ENCODE measurements at places on chromosomes 6 and 20.

- no peak for DNase-seq
Measured at GRCh38 chr20:4170621-4171537, 155.5 kb upstream of the RNF24 start.

- DNase-seq = no peak
Measured at GRCh38 chr6:8329562-8329961, 105.8 kb downstream of the SLC35B3 start.

GRCh38 chr6:9520417-9521151 is 894.3 kb downstream of the TFAP2A start:
- peak; percentile 59 for DNase-seq

DNA sequence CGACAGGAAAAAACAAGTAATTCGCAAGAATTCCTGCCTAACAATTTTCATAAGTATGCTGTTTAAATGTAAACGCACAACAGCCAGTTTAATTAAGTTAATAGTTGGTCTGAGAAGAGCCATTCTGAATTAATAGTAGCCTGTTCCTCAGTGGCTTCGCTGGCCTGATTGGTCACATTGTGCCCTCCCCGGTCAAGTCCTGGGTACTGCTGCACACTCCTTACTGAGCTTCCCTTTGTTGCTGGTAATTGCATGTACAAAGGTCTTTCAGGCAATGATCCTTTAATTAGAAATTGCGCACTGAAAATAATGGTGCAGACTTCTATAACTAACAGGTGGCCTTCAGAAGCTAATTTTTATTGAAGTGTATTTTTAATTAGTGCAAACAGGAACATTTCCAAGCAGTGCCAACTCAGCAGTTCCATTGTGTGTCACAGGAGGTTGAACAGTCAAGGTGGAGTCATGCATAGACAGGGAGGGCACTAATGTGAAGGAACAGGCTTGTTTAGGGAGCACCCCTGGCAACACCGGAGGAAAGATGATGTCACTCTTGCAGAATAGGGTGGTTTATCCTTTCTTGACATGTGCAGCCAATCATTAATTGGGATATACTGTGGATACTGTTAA is 92.6 kb upstream of the SLC22A23 start:
- no peak for DNase-seq

- DNase-seq = no peak
Measured at GRCh38 chr6:107729098-107729497, 95.0 kb downstream of the SCML4 start.

- DNase-seq = peak; percentile 80
Measured at GRCh38 chr6:105374010-105374420, 28.9 kb downstream of the PREP start.

DNA sequence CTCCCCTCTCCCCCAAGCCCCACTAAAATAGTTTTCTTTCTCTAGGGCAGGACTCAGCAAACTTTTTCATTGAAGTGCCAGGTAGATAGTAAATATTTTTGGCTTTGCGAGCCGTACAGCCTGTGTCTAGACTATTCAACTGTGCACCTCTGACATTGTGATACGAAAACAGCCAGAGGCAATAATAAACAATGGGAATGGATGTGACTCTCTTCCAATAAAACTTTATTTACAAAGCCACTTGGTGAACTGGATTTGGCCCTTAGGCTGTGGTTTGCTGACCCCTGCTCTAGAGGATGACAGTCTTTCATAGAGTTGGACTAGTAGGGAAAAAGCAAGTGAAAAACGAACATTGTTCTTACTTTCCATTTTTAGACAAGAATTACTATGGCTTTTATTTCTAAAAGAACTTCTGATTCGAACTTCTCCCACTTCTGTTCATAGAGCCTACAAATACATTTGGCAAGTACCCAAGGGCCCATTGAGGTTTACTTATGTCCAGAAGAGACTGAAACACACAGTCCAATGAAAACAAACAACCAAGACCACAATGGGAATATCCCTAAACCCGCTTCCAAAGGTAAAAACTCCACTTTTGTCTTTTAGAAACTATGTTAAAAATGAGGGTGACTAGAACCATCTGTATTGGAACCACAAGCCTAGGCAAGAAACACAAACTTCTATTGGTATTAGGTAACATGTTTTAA is 46.4 kb upstream of the CDKAL1 start:
- no peak for DNase-seq

DNA sequence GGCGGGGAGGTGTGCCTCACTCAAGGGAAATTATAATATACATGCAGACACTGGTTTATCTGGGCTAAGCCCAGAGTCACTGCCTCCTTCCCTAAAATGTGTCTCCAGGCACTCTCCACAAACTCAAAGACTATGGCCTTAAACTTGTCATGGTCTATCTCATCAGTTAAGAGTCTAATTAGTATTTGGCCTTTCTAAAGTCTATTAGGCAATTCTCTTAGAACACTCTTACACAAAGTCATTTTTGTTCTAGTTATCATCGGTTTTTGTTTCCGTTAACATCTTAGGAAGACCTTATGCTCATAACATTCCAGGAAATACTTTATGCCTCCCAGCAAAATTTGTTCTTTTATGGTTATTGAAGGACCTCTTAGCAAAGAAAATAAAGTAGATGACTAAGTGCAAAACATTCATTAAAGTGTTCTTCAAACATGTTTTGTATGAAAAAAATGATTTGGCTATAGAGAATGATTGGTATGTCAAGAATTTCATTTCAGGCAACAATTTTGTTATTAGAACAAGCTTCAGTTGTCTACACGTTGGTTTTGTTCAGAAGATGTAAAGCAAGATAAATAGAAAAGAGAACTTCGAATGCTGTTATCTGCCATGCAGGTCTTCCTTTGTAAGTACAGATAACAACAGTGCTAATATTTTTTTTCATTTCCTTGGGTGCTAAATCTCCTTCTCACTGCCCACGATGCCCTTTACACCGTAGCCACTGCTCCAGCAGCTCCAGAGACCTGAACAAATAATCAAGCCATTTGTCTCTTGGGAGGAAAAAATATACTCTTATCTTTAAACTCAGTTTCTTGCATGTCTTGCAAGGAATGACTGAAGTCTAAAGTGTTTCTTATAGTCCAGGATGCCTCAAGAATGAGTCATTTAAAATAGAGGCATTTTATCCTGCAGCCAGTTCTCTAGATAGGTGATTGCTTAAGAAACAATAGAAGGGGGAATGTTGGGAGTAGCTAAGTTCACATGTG is 170.4 kb downstream of the HTR1B start:
- peak; percentile 57 for DNase-seq

DNA sequence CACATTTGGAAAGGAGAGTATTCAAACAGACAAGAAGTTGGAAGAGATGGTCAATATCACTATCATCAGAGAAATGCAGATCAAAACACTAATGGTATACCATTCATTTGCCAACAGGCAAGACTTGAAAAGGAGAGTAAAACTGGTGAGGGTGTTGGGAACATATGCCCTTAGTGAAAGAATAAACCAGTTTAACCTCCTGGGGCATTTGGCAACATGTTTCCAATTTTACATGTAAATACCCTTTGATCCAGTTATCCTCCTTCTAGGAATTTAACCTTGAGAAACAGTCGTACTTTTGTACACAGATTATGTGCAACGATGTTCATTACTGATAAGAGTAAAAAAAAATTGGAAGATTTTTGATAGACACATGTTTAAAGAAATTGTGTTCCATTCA is 34.1 kb upstream of the OCSTAMP start:
- no peak for DNase-seq

- DNase-seq = no peak
Measured at GRCh38 chr6:73817253-73817652, 121.2 kb downstream of the CD109 start.

GRCh38 chr20:57507477-57507876 is 17.5 kb downstream of the CTCFL start:
- no peak for DNase-seq

DNA sequence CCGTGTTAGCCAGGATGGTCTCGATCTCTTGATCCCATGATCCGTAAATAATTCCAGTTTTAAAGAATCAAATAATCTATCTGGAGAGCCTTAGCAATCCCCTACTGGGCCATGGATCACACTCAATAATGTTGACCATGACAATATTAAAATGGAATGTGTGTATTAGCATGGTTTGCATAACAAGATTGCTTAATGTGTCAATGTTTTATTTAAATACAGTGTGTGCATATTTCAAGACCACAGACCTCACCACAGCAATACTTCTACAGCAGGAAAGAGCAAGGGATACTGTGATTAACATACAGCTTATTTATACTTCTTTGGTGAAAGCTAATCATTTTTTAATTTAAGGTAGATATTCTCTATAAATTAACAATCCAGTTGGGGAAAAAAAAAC is 470.4 kb downstream of the TFAP2B start:
- DNase-seq = peak; percentile 78

DNA sequence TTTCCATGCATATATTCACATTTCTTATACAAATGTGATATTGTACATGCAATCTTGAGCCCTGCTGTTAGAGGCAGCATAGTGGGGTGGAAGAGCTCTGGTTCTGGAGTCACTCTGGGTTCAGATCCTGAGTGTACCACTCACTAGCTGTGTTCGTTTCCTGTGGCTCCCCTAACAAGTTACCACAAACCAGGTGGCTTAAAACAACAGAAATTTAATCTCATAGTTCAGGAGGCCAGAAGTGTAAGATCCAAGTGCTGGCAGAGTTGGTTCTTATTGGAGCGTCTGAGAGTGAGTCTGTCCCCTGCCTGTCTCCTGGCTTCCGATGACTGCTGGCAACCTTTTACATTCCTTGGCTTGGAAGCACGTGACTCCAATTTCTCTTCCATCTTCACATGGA is 115.6 kb downstream of the MAP3K7 start:
- no peak for DNase-seq

DNA sequence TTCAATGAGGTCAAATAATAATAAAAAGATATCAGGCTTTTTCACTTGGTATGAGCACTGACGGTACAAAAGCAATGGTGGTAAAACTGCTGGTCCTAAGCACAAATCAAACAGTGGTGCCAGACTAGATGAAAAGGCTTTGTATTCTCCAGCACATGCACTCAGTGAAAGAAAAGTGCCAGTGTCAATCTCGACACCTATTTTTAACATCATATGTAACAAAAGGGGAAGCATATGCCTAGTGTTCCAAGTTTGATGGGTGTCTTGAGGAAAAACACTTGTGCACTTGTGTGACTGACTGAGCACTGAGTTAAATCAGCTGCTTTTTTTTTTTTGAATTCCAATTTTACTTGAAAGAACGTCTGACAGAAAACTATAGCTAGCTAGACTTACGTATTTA is 27.3 kb downstream of the MED23 start:
- DNase-seq = no peak

GRCh38 chr6:29793036-29793356 is 34.6 kb upstream of the HLA-G start:
- no peak for DNase-seq

All from fibroblast of gingiva (primary cell).